Effector CD4-positive, alpha-beta T cell (primary cell): ENCODE measurements at places on chromosomes 11 and 22.

DNA sequence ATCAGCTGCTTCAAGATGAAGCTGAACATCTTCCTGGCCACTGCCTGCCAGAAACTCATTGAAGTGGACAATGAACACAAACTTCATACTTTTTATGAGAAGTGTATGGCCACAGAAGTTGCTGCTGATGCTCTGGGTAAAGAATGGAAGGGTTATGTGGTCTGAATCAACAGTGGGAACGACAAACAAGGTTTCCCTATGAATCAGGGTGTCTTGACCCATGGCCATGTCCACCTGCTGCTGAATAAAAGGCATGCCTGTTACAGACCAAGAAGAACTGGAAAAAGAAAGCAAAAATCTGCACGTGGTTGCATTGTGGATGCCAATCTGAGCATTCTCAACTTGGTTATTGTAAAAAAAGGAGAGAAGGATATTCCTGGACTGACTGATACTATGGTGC lies 22.2 kb upstream of the BIRC3 start:
- no peak for DNase-seq

DNA sequence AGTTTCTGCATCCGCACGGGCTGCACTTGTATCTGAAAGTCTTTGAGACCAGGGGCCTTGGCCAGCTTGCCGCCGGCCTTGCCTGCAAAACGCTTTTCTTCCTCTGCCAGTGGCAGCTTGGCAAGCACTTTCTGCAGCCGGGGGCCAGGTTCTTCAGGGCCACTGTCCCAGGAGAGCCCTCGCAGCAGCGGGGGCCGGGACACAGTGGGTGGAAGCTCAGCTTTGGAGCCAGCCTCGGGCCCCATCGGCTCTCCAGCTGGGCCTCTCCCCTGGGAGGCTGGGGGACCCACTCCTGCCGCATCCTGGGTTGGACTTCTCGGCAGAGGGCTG lies 57.5 kb upstream of the LYVE1 start:
- no peak for DNase-seq

DNA sequence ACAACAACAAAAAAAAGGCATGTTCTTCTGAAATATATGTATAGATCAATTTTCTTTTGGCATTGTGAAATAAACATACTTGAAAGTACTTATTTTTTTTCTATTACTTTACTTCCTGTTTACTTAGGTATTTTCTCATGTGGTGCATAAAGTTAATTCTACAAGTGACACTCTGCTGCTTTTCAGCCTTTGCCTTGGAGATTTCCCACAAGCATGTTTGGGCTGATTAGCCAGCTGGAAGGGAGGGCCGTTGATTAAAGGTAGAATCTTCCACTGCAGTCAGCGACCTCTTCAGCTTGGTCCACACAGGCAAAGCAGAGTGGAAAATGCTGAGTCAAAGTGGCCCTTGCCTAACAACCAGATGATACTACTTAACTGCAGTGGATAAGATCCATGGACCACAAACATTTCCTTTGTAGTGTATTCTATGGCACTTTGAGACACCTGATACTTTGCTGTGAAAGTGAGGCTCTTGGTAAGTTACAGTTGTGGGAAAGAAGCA lies 176.0 kb downstream of the ARHGAP42 start:
- no peak for DNase-seq

- no peak for DNase-seq
Observed at GRCh38 chr11:56843816-56844215, 95.3 kb upstream of the OR9G4 start.

DNA sequence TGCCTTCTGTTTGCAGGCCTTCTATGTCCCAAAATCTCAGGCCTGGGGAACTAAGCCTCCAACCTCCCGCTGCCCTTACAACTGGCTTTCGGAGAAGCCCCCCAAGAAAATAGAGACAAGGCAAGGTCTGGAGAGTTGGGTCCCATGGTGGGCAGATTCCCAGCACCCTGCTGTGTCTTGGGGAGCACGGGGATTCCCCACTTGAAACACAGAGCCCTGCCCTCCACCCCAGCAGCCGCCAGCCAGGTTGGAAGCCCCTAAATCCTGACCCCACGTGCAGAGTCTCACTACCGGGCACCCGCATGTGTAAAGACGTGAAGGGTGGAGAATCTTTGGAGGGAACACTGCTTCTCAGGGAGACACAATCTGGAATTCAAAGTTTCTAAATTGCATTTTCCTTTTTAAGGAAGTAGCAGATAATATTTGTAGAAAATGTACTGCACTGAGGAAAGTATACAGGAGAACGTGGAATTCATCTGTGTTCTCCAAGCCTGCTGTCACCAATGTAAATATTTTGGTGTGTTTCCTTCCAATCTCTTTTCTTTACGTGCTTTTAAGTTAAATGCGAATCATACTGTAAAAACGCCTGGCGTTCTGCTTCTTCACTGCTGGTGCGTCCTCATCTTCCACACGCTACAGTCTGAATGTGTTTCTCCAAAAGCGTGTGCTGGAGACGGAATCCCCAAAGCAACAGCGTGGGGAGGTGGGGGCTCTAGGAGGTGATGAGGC lies 220.9 kb downstream of the BRD1 start:
- DNase-seq: no peak

DNA sequence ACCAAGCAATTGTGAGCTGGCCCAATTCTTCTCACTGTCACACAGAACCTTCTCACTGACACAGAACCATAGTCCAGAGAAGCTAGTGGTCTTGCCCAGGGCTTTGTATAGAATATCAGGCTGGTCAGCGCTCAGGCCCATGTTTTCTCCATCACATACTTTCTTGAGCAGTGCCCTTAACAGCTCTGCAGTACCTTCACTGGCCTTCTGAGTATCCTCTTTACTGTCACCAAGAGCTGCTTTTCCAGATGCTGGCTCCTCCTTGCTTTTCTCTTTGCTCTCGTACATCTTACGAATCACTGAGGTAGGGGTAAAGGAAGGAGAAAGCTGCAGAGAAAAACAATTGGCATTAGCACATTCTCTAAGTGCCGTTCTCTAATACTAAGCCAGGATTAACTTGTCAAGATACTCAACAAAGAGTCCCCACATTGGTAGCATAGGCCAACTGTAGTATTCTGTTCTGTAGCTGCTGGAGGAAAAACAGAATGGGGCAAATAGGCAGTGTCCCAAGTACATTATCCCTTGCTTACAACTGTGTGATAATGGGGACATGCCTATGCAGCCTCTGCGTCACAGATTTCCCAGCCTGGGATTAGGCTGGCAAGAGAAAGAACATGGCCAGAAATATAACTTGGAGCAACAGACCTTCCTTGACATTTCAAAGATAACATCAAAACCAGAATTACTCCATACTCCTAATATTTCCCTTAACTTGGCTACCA lies 43.5 kb downstream of the DRG1 start:
- DNase-seq: no peak

- DNase-seq: no peak
Observed at GRCh38 chr11:7575841-7576725, 62.3 kb downstream of the PPFIBP2 start.

- no peak for DNase-seq
Observed at GRCh38 chr11:99693941-99694492, 673.3 kb downstream of the CNTN5 start.

DNA sequence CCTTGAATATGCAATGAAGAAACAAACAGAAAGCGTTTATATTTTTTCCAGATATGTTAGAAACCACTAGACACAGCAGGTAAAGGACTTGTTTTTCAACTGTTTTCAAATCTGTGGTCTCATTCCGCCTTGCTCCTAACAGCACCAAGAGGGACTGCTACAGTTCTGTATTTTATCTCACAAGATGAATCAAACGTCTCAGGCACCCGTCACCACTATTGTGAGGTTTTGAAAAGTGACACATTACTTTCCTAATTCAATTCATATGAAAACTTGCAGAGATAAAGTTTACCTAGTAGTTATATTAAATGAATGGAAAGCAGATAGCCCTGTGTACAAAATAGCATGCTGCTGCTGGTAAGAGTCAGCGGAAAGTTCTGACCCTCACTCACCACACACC lies 386.3 kb downstream of the ETS1 start:
- DNase-seq: no peak

GRCh38 chr11:108662700-108663099 lies 2.2 kb upstream of the DDX10 start:
- DNase-seq: no peak

DNA sequence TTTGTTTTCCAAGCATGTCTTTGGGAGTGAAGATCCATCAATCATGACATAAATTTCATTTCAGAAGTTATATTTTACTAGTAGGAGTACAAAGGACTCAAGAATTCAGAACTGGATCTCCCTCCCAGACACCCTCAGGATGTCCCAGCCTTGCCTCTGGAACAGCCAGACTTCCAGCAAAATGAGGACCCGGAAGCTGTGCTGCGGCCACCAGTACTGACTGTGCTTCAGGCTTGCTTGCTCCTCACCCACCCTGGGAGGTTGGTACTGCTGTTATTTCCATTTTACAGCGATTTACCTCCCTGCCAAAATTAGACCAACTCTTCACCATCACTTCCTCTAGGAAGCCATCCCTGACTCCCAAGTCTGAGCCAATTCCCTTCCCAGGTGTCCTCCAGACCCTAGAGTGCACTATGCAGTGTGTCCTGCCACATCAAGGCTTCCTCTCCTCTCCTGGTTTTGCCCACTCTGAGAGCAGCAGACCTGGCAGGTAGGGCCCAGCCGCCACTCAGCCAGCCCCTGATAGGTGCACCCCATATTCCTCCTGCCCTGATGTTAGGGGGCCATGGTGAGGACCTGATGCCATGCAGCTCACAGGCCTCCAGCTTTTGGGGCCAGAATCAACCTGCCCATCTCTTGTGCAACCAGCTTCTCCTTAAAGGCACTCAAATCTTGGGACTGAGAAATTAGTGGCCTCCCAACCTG lies 47.3 kb upstream of the WNT7B start:
- no peak for DNase-seq

DNA sequence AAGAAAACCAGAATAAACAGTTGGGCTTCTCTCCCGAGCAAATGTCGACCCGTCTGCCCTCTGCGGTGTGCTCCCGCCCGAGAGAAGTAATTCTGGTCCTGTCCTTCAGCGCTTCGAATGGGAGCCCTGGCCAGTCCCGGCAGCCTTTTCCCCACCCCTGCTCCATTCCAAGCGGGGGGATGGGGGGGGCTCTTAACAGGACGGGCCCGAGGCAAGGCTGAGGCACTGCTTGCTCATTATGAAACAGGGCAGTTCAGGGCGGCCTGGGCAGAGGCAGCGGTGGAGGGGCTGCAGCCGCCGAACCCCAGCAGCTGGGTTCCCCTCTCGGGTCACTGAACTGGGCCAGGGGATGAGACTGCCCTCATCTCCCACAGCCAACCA lies 9.1 kb downstream of the BACE1-AS start:
- DNase-seq: no peak

DNA sequence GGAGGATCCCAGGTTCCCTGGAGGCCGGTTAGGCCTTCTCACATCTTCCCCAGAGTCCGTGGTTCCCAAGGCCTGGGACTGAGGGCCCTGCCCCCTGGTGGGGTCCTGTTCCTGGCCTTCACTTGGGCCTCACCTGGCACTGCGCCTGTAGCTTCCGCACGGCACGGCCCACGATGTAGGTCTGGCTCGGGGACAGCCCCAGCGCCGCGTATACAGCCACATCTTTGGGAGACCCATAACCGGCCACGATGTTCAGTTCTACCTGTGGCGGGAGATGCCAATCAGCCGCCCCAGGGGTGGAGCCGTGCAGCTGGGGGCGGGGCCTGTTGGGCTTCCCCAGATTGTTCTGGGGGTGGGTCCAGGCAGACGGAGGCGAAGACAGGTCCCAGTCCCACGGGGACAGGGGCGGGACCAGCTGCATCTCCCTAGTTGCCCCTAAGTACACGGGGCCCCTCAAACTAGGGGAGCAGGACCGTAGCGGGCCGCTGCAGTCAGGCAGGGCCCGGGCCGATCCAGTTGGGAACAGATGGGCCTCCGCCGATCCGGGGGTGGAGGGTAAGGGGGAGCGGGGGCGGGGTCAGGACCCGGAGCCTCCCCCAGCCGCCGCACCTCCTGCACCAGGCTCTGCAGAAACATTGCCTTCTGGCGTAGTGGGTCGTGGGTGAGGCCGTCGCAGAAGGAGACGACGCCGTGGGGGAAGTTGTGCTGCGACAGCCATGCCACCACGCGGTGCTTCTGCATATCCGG lies 10.1 kb downstream of the AIP start:
- no peak for DNase-seq

GRCh38 chr11:129319201-129319600 lies 56.4 kb upstream of the BARX2 start:
- no peak for DNase-seq

DNA sequence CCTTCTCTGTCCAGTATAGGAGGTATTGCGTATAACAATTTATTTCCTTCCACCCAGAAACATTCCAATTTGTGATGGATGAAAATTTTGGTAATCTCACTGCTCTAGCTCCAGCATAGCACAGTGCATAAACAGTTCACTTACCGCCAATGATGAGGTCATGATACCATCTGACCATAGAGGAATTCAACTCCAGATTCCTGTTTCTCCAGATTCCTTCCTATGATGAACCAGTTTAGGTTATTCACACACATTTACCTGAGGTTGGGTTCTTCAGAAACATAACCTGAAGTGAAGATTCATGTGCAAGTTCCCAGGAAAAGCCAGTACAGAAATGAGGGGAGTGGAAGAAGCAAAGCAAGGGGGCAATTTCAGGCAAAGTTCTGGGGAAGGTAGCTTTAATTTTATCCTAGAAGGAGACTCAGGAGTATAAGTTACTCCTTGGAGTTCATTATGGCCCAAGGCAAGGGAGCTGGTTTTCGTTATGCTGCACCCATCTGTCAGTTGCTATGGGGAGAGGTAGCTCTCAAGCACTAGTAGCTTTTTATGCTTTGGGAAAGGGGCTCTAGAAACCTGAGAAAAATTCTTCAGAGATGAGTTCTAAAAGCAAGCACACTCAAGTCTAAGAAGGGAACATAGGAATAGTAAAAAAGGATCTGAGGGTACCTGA lies 121.6 kb downstream of the CASP12 start:
- no peak for DNase-seq

DNA sequence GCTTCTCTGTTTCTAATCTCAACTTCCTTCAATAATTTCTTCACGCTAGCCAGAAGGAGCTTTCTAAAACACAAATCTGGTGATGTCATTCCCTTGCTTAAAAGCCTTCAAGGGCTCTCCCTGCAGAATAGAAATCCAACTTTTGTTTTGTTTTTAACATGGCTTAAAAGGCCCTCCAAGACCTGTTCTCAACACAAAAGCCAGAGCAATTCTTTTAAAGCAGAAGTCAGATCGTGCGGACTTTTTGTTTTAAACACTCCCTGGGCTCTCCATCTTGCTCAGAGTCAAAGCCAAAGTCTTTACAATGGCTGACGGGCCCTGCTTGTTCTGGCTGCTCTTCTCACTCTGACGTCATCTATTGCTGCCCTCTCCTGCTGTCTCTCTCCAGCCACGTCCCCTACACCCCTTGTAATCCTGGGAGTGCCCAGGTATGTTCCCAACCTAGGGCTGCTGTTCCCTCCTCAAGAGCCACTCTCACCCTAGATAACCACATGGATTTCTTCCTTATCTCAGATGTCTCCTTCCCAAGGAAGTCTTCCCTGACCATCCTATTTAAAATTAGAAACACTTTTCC lies 22.5 kb downstream of the TECTA start:
- no peak for DNase-seq

GRCh38 chr11:78432058-78432515 lies 14.5 kb upstream of the GAB2 start:
- no peak for DNase-seq

- no peak for DNase-seq
Observed at GRCh38 chr11:122192634-122193255, 76.7 kb upstream of the BLID start.
